ENCODE measurements at places on chromosomes 2 and 18.

GRCh38 chr2:30947686-30948085, 140.4 kb upstream of the CAPN13 start:
- DNase-seq, result no peak

DNA sequence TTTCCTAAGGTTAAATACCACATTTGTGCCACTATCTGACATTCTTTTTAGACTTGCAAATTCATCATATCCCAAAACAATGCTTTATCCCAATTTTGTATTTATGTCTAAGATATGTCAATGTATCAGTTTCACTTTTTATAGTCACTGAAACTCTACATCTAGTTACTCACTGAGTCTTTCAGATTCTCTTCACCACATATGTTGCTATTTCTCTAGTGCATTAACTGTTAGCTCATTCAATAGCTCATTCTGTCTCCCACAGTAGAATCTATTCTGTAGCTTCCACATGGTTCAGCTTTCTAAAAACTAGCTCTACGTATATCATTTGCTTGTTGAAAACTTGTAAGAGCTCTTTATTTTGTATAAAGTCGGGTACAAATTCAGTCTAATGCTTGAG, 1420.6 kb upstream of the NXPH2 start:
- no peak for DNase-seq

DNA sequence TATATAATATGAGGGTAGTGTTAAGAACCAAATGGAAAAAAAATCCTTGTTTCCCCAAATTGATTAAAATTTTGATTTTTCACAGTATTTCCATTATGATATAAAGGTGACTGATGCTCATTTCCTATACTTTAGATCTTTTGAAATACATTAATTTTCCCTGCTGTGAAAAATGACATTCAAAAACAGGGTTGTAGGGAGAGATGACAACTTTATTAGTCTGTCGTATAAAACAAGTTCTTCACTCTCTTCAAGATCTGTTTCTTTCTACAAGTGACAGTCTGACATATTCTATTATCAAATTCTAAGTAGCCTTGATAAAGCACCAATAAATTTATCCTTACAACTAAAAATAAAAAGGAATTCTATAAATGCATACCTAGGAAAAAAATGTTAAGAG, 45.3 kb upstream of the VWC2L start:
- no peak for DNase-seq

DNA sequence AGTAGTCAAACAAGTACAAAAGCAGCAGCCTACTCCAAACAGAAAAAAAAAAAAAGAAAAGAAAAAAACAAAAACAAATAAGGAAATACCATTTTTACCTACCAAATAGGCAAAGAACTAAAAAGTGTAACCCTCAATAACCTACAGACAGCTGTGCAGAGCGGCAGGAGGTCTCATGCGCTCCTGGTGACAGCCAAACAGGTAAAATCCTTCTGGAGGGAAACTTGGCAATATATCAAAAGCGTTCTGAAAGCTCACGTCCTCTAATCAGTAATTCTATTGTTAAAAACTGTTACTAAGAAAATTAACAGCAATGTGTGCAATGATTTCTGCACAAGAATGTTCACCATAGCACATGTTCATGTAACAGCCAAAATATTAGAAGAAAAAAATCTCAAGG, 105.6 kb downstream of the AFF3 start:
- DNase-seq, result peak; percentile 4

DNA sequence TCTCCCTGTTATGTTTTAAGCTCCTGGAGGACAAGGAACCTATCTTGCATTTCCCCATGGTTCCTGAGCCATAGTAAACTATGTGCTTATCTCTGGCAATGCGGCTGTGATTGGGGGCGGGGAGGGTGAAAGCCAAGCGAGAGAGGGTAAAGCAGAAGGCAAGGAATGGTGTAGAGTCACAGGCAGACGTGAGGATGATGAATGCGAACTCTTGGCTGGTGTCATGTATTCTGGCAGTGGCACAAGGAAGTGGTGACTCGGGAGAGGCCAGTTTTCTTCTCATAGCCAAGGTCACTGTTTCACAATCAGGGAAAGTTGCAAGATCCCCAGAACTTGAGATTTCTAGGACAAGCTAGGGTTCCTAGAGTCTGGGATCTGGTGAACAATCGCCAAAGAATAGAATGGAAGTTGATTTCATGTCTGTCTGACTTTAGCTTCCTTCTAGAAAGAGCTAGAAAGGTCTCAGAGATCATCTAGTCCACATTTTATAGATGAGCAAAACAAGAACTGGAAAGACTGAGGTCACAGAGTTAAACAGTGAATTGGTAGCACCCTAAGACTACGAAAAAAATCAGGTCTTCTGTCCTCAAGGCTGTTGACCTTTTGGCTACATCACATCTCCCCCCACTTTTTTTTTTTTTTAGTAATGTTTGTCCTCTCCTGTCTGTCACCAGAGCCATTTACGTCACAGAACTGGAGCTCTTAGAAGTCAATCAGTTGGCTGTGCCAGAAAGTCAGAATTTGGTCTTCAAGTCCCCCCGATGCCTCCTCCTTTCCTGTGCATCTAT, 137.0 kb downstream of the BCL11A start:
- DNase-seq, result no peak

DNA sequence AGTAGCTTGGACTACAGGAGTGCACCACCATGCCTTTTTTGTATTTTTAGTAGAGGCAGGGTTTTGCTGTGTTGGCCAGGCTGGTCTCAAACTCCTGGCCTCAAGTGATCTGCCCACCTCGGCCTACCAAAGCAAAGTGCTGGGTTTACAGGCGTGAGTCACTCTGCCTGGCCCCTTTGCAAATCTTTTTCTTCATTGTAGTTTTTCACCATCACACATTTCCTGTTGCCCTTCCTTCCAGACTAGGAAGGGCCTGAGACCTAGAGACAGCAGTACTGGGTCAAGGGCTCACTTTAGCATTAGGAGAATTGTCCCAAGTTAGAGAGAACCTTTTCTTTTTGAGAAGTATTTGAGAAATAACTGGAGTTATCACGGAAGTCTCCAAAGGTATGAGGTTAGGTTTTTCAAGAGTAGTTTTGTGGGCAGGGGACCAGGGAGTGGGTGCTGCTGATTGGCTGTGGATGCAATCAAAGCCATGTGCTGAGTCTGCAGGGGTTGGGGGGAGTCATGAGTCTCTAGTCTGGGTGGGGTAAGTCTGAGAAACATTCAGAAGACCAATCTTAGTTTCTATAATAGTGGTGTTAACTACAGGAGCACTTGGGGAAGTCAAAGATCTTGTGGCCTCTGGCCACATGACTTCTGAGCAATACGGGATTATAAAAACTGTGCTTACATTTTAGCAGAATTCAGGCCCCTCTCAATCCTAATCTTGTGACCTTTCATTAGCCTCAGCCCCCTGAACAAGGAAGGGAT, 23.7 kb downstream of the B3GNT2 start:
- DNase-seq, result no peak
